ENCODE measurements at places on chromosomes 5 and 9. TPM values are rescaled to one million over a fixed set of nuclear protein-coding genes. Genes with fewer than 3 reads are reported as not detected.

The SOX30 gene
- total RNA-seq: not detected

The MEIKIN gene
- total RNA-seq: not detected

The ZNF169 gene
- 0.62 TPM for total RNA-seq

The EQTN gene
- total RNA-seq: 0.23 TPM

The PLCXD3 gene
- not detected for total RNA-seq

The RETREG1 gene
- 0.47 TPM for total RNA-seq

All from hair follicular keratinocyte (primary cell).